CD8-positive, alpha-beta memory T cell (primary cell): ENCODE measurements at places on chromosomes 4 and X. TPM values are rescaled to one million over a fixed set of nuclear protein-coding genes. Genes with fewer than 3 reads are reported as not detected.

- H3K4me3 ChIP-seq = no peak overlapping the region
- no peaks in the 10 kb centered on the region for H3K27me3 ChIP-seq
- no peak for DNase-seq
Observed at GRCh38 chr4:148454835-148455234, 12.6 kb upstream of the NR3C2 start.

DNA sequence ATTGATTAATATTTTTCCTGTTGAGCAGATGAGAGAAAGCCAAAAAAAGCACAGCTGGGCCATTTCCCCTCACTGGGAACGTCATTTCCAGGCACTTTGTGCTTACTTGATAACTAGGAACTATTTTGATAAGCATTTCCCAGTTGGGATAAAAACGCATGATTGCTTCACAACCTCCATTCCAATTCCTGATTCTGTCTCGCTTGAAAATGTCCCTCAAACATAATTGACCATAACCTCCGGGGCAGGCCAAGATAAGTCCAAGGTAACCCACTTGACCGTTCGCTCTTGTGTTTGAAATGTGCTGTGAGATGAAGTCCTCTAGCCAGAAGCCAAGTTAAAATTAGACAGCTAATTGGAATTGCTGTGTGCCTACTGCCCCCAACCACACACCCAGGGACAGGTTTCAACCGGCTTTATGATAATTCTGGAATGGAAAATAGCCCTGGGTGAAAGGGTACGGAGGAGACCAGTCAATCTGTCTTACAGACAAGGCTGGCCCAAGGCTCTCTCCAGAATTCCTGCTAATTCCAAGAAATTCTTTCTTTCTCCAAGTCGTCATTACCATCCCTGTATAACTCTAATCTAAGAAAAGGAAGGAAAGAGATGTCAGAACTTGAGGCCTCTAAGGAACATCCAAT is 137.1 kb downstream of the MID1 start:
- H3K4me1 ChIP-seq = no peaks in the 10 kb centered on the region
- H3K27me3 ChIP-seq = no peaks in the 10 kb centered on the region
- no peaks in the 10 kb centered on the region for H3K36me3 ChIP-seq
- no peak overlapping the region for H3K4me3 ChIP-seq
- no peak overlapping the region for H3K27ac ChIP-seq

GRCh38 chrX:134502686-134503085 is 42.7 kb downstream of the HPRT1 start:
- no peaks in the 10 kb centered on the region for H3K4me1 ChIP-seq
- H3K4me3 ChIP-seq = no peak overlapping the region
- H3K36me3 ChIP-seq = no peaks in the 10 kb centered on the region
- no peak overlapping the region for H3K27ac ChIP-seq
- DNase-seq = no peak

- peak; percentile 40 for DNase-seq
- no peak overlapping the region for H3K4me3 ChIP-seq
- H3K4me1 ChIP-seq = no peaks in the 10 kb centered on the region
- no peaks in the 10 kb centered on the region for H3K27me3 ChIP-seq
Observed at GRCh38 chr4:118772081-118772766, 63.7 kb downstream of the SEC24D start.

DNA sequence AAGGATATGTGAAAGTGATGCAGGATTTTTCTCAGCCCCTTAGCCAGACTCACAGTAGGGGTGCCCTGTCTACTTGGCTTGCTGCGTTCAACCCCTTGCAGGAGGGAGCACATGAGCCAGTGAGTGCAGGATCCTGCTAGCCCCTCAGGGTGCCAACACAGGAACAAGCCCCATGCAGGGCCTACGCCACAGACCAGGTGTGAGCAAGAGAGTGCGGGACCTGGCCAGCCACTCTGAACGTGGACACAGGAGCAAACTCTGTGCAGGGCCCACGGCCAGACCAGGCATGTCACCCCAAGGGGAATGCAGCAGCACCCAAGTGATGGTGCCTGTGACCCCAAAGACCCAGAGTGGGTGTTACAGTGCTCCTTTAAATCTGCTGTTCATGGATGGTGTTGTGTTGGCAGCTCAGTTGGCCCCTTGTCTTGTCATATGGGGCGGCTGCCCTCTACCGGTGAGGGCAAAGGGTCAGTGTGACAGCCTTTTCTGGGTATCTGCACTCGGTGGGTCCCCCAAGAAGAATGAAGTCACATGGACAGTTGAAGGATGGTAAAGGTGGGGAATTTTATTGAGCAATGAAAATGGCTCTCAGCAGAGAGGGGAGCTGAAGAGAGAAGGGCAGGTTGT is 188.4 kb upstream of the MAOA start:
- H3K4me1 ChIP-seq = no peaks in the 10 kb centered on the region
- H3K4me3 ChIP-seq = no peak overlapping the region
- no peak for DNase-seq
- H3K27me3 ChIP-seq = no peaks in the 10 kb centered on the region
- H3K27ac ChIP-seq = no peak overlapping the region

DNA sequence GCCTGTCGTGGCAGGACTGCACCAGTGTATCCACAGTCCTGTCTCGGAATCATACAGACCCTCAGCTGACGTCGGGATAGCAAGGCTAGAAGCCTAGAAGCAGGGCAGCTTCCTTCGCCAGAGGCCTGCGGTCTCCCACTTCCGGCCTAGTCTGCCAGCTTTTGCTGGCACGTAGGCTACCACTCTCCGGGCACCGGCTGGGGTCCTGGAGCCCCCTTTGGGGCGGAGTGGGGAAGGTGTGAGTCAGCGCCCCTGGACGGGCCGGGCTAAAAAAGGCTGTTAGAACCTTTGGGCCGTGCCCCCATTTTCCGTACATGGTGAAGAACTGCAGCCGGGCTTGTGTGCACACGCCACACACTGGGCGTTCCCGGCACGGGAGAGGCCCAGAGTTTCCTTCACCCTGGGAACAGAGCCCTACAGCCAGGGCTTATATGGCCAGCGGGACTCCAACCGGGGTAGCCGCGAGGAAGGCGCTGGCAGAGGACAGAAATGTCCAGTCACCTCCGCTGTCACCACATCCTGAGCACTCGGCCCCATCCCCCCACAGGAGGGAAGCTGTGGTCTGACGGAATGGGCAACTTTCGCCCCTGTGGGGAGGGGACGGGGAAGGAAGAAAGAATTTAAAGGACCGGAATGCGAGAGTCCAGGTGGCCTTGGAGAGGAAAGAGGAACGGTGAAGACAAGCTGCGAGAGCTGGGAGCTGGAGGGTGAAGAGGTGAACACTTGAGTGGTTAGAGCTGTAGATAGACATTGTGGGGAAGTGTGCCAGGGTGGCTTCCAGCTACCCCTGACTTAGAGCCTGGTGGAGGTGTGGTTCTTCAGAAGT is 4.6 kb downstream of the MAGIX start:
- DNase-seq = peak; percentile 68
- peaks cover 16% of the 10 kb centered on the region for H3K4me1 ChIP-seq
- peak overlapping the region; percentile 50 for H3K4me3 ChIP-seq

DNA sequence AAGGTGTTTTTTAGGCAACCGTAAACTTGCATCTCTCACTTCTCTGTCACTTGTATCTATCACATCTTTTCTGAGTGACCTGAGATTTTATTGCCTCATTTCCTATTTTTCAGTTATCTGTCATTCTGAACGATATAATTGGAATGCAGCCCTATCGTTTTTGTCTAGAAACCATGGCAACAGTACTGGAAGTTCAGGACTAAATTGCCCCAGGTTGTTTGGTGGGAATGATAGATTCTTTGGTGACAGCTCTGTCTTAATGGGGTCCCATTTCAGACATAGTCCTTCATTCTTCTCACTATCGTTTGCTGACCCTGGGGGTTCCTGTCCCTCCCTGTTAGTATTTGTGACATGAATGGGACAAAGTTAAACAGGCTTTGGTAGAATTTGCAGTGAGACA is 267.7 kb upstream of the GALNT7 start:
- no peaks in the 10 kb centered on the region for H3K27me3 ChIP-seq
- DNase-seq = no peak
- no peak overlapping the region for H3K27ac ChIP-seq
- H3K4me1 ChIP-seq = no peaks in the 10 kb centered on the region
- no peaks in the 10 kb centered on the region for H3K36me3 ChIP-seq

- no peaks in the 10 kb centered on the region for H3K27me3 ChIP-seq
- H3K4me1 ChIP-seq = no peaks in the 10 kb centered on the region
- no peak overlapping the region for H3K27ac ChIP-seq
- no peaks in the 10 kb centered on the region for H3K36me3 ChIP-seq
Observed at GRCh38 chrX:16966752-16967448, 20.4 kb downstream of the REPS2 start.

DNA sequence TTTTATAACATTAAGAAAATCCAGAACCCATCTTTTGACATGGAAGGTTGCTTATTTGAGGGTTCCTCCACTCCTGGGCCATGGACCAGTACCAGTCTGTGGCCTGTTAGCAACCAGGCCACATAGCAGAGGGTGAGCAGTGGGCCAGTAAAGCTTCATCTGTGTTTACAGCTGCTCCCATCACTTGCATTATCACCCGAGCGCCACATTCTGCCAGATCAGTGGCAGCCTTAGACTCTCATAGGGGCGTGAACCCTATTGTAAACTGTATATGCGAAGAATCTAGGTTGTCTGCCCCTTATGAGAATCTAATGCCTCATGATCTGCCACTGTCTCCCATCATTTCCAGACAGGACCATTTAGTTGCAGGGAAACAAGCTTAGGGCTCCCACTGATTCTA is 58.6 kb downstream of the NDST4 start:
- no peak for DNase-seq
- no peaks in the 10 kb centered on the region for H3K36me3 ChIP-seq
- H3K27me3 ChIP-seq = no peaks in the 10 kb centered on the region
- no peak overlapping the region for H3K4me3 ChIP-seq
- no peaks in the 10 kb centered on the region for H3K4me1 ChIP-seq

DNA sequence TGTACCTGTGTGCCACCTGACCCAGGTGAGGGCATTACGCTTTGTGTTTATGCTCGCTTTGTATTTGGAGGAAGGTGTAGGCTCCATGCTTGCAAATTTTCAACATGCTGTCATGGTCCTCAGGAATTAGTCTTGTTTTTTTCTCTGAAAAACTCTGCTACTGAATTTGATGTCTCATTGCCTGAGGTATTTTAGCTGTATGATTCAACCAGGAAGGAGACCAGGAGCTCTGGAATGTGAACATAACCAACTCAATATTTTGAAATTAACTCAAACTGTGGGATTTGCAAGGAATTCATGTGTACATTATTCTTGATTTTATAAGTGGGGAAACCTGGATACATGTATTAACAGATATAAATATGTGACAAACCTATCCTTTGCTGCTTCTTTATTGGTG is 134.1 kb downstream of the SLC4A4 start:
- H3K4me1 ChIP-seq = no peaks in the 10 kb centered on the region
- H3K27me3 ChIP-seq = no peaks in the 10 kb centered on the region
- no peak overlapping the region for H3K4me3 ChIP-seq
- no peak for DNase-seq

FATE1 gene
- total RNA-seq = not detected

BST1 gene
- total RNA-seq = 0.44 TPM

GRCh38 chr4:110091434-110092140 is 106.8 kb downstream of the ELOVL6 start:
- H3K4me3 ChIP-seq = no peak overlapping the region
- H3K36me3 ChIP-seq = no peaks in the 10 kb centered on the region
- DNase-seq = no peak
- no peaks in the 10 kb centered on the region for H3K27me3 ChIP-seq
- H3K27ac ChIP-seq = no peak overlapping the region
- no peaks in the 10 kb centered on the region for H3K4me1 ChIP-seq

- no peak overlapping the region for H3K4me3 ChIP-seq
- H3K4me1 ChIP-seq = no peaks in the 10 kb centered on the region
- no peak for DNase-seq
- no peaks in the 10 kb centered on the region for H3K27me3 ChIP-seq
- H3K36me3 ChIP-seq = no peaks in the 10 kb centered on the region
- no peak overlapping the region for H3K27ac ChIP-seq
Observed at GRCh38 chr4:122636697-122637096, 15.8 kb upstream of the IL21 start.

CDKL5 gene
- total RNA-seq = 1.5 TPM

DNA sequence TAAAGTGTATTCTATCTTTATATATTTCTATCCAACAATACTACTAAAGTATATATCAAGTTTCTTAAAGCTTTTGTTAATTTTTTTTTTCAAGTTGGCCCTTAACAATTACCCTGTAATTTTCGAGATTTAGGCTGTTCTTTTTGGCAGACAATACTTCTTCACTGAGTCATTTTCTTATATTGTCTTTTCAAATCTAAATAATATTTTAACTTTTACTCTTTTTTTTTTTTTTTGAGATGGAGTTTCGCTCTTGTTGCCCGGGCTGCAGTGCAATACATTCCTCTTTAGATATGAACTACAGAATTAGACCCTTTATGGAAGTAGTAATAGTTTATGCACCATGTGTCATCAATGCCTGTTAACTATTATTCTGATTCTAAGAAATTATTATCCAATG is 120.7 kb downstream of the GLRA3 start:
- no peak overlapping the region for H3K27ac ChIP-seq
- no peaks in the 10 kb centered on the region for H3K36me3 ChIP-seq
- no peaks in the 10 kb centered on the region for H3K4me1 ChIP-seq
- H3K4me3 ChIP-seq = no peak overlapping the region
- DNase-seq = no peak

- no peak for DNase-seq
- no peaks in the 10 kb centered on the region for H3K4me1 ChIP-seq
- H3K27ac ChIP-seq = no peak overlapping the region
- H3K4me3 ChIP-seq = no peak overlapping the region
- no peaks in the 10 kb centered on the region for H3K36me3 ChIP-seq
- H3K27me3 ChIP-seq = no peaks in the 10 kb centered on the region
Observed at GRCh38 chr4:156021298-156021697, 67.6 kb upstream of the CTSO start.

GRCh38 chr4:21888195-21888976 is 60.2 kb downstream of the KCNIP4 start:
- no peaks in the 10 kb centered on the region for H3K36me3 ChIP-seq
- no peaks in the 10 kb centered on the region for H3K27me3 ChIP-seq
- H3K27ac ChIP-seq = no peak overlapping the region
- H3K4me3 ChIP-seq = no peak overlapping the region
- H3K4me1 ChIP-seq = no peaks in the 10 kb centered on the region
- no peak for DNase-seq

DNA sequence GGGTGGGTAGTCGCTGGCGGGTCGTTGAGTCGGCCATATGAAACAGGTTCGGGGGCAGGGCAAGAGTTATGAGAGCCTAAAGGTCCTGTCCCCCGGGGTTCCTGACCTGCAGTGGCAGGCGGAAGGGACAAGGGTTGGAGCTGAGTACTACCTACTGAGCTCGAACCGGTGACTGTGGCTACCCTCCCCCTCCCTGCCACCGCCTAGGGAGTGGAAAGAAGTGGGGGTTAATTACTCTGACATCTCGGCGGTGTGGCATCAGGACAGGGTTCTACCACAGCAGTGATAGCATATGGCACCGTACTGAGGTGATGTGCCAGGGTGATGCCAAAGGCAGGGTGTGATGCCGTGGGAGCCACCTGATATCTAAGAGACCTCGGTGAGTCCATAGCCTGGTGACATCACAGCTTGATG is 307 bp downstream of the ATG4A start:
- peak overlapping the region; percentile 86 for H3K27ac ChIP-seq
- peaks cover 5% of the 10 kb centered on the region for H3K36me3 ChIP-seq
- DNase-seq = no peak
- H3K4me3 ChIP-seq = peak overlapping the region; percentile 91
- no peaks in the 10 kb centered on the region for H3K27me3 ChIP-seq
